ENCODE measurements at places on chromosomes 7 and 10.

DNA sequence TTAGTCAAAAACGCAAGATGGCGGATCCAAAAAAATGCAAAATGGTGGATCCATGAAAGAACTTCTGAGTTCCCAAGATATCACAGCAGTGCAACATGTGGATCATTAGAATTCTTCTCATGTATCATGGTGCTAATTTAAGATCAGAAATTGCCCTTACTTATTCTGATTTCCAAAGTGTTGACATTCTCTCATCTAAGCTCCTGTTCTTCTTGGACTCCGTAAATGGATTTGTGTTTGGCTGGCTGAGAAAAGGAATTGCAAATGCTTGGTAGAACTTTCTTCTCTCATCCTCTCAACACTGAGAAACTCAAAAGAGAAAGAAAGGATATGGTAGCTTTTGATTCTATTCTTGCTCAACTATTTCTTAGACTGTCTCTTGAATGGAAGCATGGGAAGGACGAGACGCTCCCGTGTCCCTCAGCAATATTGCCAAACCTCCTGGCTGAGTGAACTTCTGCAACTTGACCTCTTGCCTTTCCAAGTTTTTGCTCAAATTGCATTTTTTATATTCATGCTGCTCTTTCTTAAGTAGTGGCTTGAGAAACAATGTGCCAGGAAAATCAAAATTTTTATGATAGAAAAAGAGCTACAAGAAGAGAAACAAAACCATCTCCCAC, 44.7 kb downstream of the FRMD4A start:
- DNase-seq = no peak

GRCh38 chr7:132009778-132010177, 453.4 kb upstream of the PODXL start:
- DNase-seq = no peak

- no peak for DNase-seq
These were observed 93.6 kb downstream of the UBE2H start for GRCh38 chr7:129859183-129859582.

DNA sequence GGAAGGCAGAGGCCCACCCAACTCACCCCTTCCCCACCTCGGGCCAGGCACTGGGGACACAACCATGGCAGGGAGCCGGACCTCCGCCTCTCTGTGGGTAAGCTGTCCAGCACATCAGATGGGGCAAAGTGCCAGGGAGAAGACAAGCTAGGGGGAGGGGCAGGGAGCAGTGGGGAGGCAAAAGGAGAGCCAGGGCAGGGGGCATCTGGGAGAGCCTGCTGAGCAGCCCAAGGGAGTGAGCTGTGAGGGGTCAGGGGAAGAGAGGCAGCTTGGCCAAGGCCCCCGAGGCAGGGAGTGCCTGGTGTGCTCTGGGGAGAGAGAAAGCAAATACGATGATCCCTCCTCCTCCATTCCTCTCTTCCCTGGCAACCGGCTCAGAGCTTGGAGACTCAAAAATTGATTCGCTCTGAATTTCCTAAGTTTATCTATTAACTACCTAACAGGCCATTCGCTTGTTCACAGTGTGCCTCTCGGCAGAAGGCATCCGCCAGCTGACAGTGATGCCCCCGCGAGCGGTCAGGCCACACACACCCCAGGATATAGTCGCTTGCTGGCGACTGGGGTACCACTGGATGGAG, 4.5 kb downstream of the CAMK2B start:
- no peak for DNase-seq

GRCh38 chr7:74026406-74026902, 1.5 kb upstream of the ELN start:
- DNase-seq = no peak

- no peak for DNase-seq
These were observed 10.5 kb downstream of the CAV2 start for GRCh38 chr7:116509982-116510579.

GRCh38 chr7:2404714-2405119, 1.3 kb downstream of the CHST12 start:
- DNase-seq = no peak

DNA sequence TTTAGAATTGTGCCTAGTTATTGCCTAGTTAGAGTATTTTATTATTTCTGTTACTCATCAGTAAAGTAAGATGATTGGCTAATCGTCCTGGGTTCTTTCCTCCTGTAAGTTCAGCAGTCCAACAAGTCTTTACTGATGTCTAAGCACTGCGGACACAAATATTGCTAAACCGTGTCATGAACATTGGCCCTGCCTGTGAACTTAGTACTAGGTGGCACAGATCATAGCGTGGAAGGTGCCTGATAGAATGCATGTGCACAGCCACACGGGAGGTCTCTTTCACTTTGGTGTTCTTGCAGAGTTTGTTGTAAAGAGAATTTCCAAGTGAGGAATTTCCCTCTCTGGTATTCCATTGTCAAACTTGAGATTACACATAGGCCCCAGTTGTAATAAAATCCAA, 38.0 kb downstream of the RBM33 start:
- no peak for DNase-seq

- no peak for DNase-seq
These were observed 8.9 kb upstream of the C7orf33 start for GRCh38 chr7:148581624-148582023.

GRCh38 chr10:77131214-77131613, 506.4 kb downstream of the KCNMA1 start:
- DNase-seq = no peak

DNA sequence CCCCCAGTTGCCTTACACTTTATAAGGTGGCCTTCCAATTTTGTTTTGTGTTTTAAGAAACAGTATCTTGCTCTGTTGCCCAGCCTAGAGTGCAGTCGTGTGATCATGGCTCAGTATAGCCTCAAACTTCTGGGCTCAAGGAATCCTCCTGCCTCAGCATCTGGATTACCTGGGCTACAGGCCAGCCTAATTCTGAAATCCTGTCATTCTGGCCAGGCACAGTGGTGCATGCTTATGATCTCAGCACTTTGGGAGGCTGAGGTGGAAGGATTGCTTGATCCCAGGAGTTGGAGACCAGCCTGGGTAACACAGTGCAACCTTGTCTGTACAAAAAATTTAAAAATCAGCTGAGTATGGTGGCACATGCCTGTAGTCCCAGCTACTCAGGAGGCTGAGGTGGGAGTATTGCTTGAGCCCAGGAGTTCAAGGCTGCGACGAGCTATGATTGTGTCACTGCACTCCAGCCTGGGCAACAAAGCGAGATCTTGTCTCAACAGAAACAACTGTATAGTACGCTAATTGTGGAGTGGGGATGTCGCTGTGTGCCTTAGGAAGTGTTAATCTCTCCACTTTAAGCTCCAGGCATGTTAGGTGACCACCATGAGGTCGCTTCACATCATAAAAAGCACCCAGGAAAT, 24.7 kb upstream of the RBM33 start:
- no peak for DNase-seq

DNA sequence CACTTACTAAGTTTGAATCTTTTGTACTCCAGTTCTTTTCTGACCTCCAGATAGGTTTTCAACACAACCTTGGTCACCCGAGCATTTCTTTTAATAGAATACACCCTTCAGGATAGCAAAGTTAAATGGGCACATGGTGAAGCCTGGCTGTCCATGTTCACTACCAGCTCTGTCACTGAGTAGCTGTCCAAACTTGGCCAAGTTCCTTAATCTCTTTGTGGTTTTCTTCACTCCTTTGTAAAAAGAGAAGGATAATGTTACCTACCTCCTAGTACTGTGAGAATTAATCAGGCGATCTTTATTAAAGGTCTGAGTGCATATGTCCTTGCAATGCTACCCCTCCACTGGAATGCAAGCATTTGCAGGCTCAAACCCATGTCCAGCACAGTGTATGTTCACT, 128.1 kb upstream of the PTPRZ1 start:
- no peak for DNase-seq

GRCh38 chr10:121406823-121407545, 191.3 kb downstream of the FGFR2 start:
- DNase-seq = no peak

All from stimulated activated CD8-positive, alpha-beta memory T cell treated with anti-CD3 and anti-CD28 coated beads, Interleukin-7, amount 100 ng/mL, for 24 hours (primary cell).